Stimulated activated naive CD8-positive, alpha-beta T cell treated with anti-CD3 and anti-CD28 coated beads, Interleukin-15, Interleukin-2, amounts not matched to agents 100 U/mL and 50 U/mL, for 24 hours (primary cell): ENCODE measurements at places on chromosomes 4 and X.

GRCh38 chr4:8185930-8186329 lies 13.2 kb upstream of the SH3TC1 start:
- no peak for DNase-seq

GRCh38 chr4:169996379-169997240 lies 29.6 kb downstream of the MFAP3L start:
- DNase-seq: no peak

GRCh38 chr4:4341861-4342650 lies 44.8 kb upstream of the NSG1 start:
- no peak for DNase-seq

DNA sequence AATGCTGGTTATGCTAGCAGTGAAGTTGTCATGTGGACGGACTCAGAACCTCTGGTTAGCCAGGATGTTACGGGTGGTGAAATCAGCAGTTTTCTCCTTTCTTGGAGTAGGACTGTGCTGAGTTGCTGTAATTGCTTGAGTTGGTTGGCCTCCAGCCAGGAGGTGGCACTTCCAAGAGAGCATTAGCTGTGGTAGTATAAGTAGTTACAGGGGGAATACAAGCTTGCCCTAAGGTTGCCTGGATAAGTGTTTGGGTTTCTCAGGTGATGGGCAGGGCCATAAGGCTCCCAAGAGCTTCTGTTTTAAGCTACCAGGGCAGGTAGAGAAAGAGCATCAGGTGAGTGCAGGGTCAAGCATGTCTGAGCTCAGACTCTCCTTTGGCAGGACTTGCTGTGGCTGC lies 103.0 kb downstream of the ZNF518B start:
- no peak for DNase-seq

DNA sequence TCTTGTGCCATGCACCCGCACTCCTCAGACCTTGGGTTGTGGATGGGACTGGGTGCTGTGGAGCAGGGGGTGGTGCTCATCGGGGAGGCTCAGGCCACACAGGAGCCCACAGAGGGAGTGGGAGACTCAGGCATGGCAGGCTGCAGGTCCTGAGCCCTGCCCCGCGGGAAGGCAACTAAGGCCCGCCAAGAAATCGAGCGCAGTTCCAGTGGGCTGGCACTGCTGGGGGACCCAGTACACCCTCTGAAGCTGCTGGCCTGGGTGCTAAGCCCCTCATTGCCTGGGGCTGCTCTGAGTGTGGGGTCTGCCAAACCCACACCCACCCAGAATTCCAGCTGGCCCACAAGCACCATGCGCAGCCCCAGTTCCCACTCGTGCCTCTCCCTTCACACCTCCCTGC lies 450.5 kb upstream of the FGF16 start:
- DNase-seq: no peak
